ENCODE measurements at places on chromosomes 16 and 17.

GRCh38 chr17:39404542-39405378 is 3.3 kb upstream of the FBXL20 start:
- no peak for DNase-seq

- DNase-seq = no peak
These were observed 2.6 kb downstream of the CRYM start for GRCh38 chr16:21275529-21275928.

GRCh38 chr17:42814633-42815399 is 9.3 kb downstream of the BECN1 start:
- DNase-seq = no peak

- DNase-seq = no peak
These were observed 11.2 kb upstream of the ADAM11 start for GRCh38 chr17:44747566-44747965.

- DNase-seq = no peak
These were observed 587 bp upstream of the PRR35 start for GRCh38 chr16:559411-560203.

DNA sequence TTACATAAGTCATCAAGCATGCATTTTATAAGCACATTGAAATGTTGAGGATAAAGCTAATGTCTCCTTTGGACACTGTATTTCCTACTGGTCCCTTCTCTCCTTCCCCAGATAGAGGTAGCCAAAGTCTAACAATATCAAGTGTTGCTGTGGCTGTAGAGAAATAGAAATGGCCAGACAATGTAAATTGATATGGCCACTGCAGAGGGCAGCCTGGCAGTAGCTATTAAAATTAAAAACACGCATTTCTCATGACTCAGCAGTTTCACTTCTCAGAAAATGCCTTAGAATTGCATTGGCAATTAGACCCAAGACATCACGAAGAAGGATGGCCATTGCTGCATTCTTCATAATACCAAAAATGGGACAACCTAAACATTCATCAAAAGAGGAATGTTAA is 46.8 kb upstream of the MRTFB start:
- DNase-seq = no peak

GRCh38 chr16:71499775-71500364 is 10.7 kb upstream of the ZNF19 start:
- DNase-seq = no peak

GRCh38 chr16:89764711-89765201 is 43.4 kb downstream of the ZNF276 start:
- DNase-seq = no peak

DNA sequence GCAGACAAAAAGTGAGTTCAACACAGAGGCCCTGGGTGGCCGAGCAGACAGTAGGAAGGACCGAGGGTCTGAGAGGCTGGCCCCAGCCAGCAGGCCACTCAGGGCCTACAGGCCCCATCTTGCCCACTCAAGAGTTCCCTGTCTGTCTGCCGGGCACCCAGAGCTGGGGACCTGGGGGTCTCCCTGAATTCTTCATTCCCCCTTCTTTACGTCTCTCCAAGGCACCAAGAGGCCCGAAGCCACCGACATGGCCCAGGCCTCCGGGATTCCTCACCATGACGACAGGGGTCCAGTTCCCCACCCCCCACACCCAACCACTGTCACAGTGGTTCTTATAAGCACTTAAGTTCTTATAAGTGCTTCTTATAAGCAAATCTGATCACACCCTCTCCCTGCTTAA is 49.2 kb downstream of the NOS2 start:
- DNase-seq = no peak

DNA sequence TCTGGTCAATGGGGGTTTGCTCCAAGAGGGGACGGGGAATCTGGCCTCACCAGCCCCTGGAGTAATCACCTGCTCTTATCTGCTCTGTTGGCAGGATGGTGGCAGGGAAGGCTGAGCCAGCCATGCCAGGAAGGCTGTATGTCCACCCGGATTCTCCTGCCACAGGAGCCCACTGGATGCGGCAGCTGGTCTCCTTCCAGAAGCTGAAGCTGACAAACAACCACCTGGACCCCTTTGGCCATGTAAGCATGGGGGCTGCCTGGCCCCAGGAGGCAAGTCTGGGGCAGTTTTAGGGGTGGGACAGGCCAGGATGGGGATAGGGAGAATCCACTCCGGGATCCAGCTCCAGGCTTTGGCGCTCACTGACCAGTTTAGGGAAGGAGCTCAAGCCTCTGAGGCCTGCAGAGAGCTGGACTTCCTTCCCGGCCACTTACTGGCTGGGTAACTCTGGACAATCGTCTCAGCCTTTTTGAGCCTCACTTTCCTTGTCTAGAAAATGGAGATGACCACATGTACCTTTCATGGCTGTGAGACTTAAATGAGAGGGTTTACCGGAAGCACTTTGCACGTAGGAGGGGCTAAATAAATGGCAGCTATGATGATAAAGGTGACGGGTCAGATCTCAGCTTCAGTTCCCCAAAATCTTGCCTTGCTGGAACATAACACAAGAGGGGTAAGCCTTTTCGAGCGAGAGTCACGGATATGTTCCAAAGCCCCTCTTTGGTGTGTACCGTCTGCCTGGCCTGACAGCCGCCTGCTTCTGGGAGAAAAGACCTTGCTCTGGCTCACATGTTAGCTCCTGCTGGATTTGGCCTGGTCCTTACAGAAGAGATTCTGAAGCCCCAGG is 15.4 kb downstream of the TBX4 start:
- DNase-seq = no peak

GRCh38 chr16:5706211-5706610 is 608.6 kb upstream of the EEF2KMT start:
- no peak for DNase-seq

- no peak for DNase-seq
These were observed 7.0 kb downstream of the VAC14 start for GRCh38 chr16:70793851-70794502.

GRCh38 chr16:49675413-49675812 is 180.5 kb downstream of the ZNF423 start:
- DNase-seq = no peak

DNA sequence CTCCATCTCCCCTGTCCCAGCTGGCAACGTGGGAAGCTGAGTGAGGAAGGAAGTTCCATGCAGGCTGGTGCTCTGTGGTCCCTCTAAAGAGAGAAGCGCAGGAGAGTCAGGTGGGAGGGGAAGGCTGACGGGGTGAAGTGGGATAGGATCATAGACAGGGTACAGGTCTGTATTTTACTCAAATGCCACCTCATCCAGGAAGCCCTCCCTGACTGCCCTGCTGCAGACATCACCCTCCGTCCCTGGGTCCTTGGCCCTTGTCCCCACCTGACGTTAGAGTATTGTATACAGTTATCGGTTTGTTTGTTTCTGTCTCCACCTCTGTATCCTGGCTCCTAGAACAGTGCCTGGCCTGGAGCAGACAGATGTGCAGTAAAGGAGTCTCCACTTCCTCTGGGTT is 11.7 kb downstream of the CANT1 start:
- DNase-seq = no peak

DNA sequence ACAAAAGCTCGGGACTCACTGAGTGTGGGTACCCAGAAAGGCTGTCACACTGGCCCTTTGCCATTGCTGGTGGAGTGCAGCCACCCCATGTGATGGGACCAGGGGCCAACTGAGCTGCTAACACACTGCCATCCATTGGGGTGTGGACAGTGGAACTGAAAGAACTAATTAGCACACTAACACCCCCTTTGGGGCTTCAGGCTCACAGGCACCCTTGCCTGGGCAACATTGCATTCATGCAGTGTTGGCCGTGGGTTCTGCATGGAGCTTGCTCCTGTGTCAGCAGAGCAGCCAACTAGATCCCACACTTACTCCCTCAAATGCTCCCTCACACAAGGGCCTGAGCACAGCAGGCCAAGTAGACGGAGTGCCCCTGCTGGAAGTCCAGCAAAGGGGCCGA is 476.0 kb upstream of the ASIC2 start:
- no peak for DNase-seq

DNA sequence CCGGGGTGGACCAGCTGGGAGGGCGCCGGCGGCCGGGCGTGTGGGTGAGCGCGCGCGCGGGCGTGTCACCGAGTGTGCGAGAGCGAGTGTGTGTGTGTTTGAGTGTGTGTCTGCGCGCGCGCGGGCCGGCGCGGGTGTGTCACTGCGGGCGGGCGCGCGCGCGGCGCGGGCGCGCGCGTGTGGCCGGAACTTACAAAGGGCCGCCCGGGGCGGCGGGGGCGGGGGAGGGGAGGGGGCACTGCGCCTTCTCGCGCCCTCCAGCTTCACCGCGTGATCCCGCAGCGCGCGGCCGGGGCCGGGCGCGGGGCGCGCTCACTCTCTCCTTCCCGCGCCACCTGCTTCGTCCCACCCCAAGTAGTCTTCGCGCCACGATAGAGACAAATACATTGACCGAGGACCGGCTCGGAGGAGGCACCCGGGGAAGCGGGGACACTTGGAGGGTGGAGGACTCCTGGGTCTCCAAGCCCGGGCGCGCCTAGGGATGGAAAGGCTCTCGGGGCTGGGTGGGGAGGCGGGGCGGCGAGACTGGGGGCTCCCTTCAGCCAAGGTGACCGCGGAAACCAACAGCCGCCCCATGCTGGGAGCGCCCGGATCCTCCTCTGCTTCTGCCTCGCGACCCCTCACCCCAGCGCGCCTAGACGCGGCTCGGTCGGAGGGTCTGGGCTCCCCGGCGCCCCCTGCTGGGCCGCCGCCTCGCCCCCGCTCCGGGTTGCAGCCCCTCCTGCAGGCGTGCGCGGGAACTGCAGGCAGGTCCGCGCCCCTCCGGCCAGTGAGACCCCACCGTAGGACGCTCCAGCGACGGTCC is at the start of gene SRCIN1:
Gene SRCIN1, minus strand, starts transcription at position 112 of the 805 bp plus-strand sequence. CDS start 247 bp downstream, outside the sequence.
- peak; percentile 56 for DNase-seq

- DNase-seq = no peak
These were observed 9.1 kb downstream of the JPH3 start for GRCh38 chr16:87611456-87611855.

GRCh38 chr16:12021578-12022253 is 45.2 kb downstream of the SNX29 start:
- DNase-seq = no peak

GRCh38 chr16:89315271-89315670 is 97.8 kb downstream of the ZNF778 start:
- no peak for DNase-seq

DNA sequence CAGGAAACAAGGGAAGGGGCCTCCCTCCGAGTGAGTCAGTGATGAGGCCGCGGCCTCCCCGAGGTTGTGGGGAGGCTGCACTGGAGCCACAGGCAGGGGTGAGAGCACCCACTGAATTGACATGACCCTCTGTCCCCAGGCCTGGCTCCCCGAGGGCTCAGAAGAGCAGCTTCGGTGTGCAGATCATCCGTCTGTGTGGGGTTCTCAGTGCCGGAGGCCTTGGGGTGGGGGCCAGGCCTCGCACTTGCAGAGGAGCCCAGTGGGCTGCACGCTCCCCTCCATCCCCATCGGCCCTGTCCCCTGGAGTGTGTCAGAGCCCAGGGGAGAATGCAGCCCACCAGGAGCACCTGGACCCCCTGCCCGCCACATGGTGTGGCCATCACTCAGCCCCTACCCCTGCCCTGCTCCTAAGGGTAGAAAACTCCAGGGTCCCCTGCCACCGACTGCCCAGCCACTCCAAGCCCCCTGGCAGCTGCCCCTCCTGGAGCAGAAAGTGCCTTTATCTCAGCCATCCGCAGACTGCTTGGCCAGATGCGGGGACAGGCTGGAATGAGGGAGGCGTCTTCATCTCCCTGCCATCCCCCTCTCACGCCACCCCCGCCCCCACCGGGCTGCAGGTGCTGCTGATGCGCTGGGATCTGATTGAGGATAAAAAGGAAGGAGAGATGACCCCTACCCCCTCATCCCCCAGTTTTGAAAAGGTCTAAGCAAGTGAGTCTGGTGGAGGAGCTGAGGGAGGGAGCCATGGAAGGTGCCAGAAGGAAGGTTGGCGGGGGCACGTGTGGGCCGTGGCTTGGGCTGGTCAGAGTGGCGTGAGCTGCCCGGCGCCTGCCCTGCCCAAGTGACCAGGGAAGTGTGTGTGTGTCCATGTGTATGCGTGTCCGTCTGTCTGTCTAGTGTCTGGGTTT is 358.3 kb downstream of the SEC14L1 start:
- DNase-seq = peak; percentile 13

- no peak for DNase-seq
These were observed 8.4 kb upstream of the CA4 start for GRCh38 chr17:60141111-60142018.

- no peak for DNase-seq
These were observed at the start of gene TMC5 for GRCh38 chr16:19417640-19418039. Gene TMC5 (plus strand): TSS chr16:19417883. CDS start chr16:19440039, 22,156 bp downstream.

DNA sequence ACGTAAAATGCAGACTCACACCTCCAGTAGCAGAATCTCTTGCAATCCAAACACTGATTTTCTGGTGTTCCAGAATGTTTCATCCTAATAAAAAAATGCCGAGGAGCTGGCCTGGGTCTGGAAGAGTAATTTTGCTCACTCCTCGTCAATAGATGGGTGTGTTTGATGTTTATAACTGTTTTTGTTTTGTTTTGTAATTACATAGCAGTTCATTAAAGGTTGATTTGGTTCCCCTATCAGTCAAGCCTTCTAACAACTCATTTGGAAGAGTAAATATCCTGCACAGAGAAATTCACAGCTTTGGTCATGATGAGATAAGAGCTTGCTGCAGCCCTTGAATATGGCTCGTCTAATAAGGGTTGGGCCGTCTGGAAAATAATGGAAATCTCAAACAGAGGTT is 36.8 kb upstream of the ELAC2 start:
- no peak for DNase-seq

DNA sequence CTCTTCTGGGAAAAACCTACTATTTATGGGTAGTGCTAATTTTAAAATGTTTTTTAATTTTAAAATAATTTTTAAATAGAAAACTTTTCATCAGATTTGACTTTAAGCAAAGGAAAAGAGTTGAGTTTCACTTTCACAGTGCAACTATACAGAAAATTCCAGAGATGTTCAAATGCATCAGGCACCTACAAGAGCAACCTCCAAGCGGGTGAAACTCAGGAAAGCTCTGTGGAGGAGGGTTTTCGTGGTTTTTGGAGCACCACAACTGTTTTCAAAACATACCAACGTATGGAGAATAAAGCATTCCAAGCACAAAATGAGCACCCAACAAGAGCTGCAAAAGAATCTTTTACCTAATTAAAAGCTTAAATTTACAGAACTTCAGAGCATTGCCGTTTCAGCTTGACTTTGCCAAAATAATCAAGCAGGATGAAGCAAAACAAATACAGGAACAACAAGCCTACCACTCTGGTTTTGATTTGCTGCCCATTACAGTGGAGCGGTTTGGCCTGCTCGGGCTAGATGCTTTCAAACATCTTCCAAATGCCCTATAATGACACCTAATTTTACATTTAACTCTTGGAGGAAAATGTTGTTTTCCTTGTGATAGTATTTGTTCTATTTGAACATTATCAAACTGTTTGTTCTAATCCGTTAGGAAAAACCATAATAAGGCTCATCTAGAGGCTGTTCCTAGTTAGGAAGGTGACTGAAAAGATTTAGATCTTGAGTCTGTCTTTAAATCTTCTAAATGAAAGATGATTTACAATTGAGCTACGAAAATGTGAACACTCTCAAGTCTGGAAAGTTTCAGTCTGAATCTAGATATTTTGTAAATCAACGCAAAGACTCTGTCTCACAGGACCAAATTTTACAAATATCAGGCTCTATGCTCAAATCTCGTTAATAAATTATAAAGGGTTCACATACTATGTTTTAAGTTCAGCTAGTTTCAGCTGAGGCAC is 34.5 kb downstream of the NACA2 start:
- no peak for DNase-seq

GRCh38 chr17:19705201-19705600 is 11.2 kb downstream of the SLC47A2 start:
- no peak for DNase-seq
